ENCODE measurements at places on chromosomes 5 and 9.
A peak's percentile ranks its signal among the peaks of the same experiment; 100 is the strongest.

GRCh38 chr9:28923351-28923750 is 1350.1 kb upstream of the C9orf72 start:
- DNase-seq, result no peak

GRCh38 chr5:135545099-135545498 is 9.3 kb upstream of the NEUROG1 start:
- no peak for DNase-seq

DNA sequence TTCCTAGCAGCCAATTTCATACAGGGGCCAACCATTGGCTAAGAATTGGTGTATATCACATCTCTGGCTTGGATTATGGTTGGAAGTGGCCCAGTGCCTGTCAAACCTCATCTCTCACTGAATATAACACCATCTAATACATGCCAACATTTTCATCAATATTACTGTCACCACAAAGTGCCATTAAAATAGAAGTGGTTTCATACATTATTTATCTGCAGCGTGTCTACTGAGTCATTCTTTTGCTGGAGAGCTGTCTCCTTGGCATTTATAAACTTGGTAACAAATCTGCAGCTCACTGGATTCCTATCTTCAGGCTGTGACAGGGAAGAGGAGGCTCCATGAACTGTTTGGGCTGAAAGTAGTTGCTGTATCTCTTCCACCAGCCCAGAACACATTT is 70.9 kb downstream of the PTTG1 start:
- no peak for DNase-seq

DNA sequence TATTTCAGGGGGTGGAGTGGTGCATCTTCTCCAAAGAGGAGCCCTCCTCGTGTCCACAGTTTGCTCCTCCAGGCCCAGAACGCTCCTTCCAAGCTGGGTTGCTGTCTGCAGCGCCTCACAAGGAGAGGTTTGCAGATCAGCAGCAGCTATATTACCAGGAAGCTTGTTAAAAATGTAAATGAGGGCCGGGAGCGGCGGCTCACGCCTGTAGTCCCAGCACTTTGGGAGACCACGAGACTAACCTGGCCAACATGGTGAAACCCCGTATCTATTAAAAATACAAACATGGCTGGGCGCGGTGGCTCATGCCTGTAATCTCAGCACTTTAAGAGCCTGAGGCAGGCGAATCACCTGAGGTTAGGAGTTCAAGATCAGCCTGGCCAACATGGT is 25.0 kb upstream of the FRMPD1 start:
- no peak for DNase-seq

- no peak for DNase-seq
Observed at GRCh38 chr9:13661014-13661413, 381.5 kb upstream of the MPDZ start.

GRCh38 chr9:38181232-38181631 is 112.2 kb upstream of the SHB start:
- no peak for DNase-seq

DNA sequence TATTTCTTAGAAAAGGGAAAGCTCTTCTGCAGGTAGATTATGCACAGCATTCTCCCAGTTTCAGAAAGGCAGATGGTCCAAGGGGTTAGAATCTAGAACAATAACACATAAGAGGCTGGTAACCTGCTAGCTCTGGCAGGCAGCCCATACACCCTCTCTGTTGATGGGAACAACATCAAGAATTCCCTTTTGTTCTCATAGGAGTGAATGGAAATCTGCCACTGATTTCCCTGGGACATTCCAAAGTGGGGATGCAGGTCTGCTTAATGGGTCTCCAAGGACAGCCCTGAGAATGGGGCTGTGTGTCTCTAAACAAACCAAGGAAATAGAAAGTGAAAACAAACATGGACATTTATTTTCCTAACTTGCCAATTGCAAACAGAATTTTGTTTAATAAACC is 456.8 kb downstream of the EBF1 start:
- no peak for DNase-seq

DNA sequence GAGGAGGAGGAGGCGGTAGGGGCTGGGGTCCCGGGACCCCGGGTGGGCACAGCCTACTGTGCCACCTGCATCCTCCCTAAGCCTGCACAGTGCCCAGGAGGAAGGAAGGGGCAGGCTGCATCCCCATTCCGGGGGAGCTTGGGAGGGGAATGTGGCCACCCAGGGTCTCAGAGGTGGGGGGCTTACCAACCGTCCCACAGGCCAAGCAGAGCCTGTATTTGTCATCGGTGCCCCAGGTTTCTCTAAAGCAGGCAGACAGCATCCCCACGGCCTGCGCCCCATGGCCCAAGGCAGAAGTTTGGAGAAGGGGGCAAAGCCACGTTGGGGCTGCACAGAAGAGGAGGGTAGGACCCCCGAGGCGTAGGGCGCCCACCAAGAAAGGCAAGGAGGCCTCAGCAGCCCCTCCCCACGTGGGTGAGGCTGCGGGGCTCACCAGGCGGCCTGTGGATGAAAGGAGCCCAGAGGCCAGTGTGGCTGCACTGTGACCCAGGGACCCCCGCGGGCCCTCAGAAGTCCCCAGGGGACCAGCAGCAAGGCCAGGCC is 507 bp upstream of the GPSM1 start:
- DNase-seq, result no peak

- peak; percentile 42 for DNase-seq
Observed at GRCh38 chr5:154038261-154038706, 426 bp downstream of the FAM114A2 start.

DNA sequence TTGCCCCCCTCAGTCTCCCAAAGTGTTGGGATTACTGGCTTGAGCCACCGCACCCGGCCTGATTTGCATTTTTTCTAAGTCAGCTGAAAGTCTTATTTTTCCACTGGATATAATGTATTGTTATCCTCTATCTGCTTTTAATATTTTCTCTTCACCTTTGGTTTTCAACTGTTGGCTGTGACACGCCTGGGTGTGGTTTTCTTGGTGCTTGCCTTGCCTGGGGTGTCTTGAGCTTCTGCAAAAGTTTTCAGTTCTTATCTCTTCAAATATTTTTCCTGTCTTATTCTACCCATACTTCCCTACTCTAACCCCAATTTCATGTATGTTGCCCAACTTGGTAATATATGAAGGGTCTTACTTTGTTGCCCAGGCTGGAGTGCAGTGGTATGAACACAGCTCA is 4.3 kb upstream of the MXD3 start:
- DNase-seq, result no peak

DNA sequence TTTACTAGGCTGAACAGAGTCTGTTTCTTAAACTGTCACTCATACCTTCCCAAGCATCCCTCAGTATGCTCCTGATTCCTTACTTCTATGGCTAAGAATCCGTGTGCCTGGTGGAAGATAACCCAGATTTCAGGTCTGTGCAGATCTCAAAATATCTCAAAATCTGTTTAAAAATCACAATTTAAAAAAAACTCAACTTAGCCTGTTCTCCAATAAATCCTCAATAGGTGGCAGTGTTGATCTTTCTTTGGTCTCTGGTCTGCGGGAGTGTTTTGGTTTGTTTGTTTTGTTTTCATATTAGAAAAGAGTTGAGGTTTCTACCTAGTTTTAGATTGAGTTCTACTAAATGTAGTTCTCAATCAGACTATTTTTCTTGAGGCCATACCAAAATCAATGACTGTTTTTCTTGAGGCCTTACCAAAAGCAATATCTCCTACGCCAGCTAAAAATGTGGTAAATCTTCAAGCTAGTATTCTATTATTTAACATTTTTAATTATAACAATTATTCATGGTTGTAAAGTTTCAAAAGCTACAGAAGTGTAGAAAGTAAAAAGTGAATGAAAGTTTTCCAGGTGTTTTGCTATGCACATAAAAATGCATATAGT is 57.9 kb downstream of the TGFBR1 start:
- peak; percentile 61 for DNase-seq

DNA sequence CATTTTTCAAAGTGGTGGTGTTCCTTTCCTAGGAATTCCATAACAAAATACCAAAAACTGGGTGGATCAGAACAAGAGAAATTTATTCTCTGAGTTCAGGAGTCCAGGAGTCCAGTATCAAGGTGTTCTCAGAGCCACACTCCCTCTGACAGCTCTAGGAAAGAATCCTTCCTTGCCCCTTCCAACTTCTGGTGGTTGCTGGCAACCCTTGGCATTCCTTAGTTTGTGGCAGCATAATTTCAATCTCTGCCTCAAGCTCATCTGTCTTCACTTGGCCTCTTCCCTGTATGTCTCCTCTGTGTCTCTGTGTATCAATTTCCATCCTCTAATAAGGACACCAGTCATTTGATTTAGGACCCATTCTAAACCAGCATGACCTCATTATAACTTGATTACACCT is 243.7 kb downstream of the MPDZ start:
- DNase-seq, result no peak

DNA sequence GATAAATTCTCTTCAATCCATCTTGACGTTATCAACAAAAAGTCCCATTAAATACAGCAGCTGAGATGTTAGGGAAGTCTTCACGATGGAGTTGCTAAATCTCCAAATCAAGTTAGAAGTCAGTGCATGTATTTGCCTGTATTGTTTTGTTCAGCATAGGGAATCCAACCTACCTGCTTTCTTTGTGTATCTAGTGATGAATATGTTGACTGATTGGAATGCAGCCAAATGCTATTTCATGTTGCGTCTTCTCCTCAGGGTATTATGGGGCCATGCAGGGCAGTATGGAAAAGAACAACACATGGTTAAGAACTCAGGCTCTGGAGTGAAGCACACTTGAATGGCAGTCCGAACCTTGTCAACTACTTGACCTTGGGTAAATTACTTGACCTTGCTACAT is 529.5 kb upstream of the ZNF462 start:
- DNase-seq, result no peak

DNA sequence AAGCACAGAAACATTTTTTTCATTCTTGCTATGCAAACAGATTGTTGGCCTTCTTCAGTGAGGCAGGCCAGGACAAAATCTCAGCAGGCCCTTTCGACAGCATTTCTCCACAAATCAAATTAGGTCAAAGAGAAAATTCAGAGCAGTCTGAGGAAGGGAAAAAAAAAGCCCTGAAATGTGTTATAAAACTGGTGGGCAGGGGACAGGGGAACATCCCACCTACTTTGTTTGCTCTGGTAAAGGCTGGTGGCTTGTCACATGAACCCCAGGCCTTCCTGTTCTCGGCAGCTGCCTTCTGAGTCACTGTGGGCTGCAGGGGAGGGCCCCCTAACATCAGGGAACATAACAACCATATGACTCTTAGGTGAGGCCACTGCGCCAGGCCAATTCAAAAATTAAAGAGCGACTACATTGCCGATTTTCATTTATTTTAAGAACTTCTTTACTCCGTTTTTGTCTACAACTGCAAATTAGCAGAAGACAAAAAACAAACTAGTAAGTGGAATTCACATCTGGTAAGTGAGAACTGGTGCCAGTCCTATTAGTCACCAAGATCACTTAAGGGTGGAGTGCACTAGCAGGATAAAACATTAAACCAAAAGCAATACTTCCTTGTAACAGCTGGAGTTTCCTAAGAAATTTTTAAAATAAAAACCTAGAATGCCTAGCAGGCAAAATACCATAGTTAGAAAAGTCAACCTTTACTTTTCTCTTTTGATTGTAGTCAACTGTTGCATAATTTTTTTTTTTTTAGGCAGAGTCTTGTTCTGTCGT is 46.2 kb upstream of the DENND4C start:
- peak; percentile 94 for DNase-seq

GRCh38 chr9:126682928-126683697 is 69.4 kb downstream of the LMX1B start:
- DNase-seq, result no peak

- DNase-seq, result no peak
Observed at GRCh38 chr5:88093765-88094164, 174.9 kb downstream of the TMEM161B start.

- no peak for DNase-seq
Observed at GRCh38 chr5:35370871-35371270, 140.6 kb upstream of the PRLR start.

DNA sequence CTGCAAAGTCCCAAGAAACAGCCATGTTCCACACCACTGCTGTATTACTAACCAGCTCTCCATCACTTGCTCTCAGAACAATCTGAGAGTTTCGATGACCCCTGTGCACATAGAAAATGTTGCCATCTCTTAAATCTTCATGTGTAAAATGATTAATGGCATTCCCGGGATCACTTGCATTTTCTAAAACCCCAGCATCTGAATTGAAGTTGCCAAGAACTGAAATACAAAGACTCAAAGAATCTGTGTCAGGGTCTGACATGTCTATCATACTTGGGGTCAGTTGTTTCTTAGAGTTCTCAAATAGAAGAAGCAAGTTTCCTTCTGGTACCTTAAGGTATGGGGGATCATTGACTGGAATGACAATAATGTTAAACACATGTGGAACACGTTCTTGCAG is 115.1 kb downstream of the ESM1 start:
- no peak for DNase-seq

GRCh38 chr5:167699432-167699831 is 592.0 kb upstream of the WWC1 start:
- DNase-seq, result no peak

DNA sequence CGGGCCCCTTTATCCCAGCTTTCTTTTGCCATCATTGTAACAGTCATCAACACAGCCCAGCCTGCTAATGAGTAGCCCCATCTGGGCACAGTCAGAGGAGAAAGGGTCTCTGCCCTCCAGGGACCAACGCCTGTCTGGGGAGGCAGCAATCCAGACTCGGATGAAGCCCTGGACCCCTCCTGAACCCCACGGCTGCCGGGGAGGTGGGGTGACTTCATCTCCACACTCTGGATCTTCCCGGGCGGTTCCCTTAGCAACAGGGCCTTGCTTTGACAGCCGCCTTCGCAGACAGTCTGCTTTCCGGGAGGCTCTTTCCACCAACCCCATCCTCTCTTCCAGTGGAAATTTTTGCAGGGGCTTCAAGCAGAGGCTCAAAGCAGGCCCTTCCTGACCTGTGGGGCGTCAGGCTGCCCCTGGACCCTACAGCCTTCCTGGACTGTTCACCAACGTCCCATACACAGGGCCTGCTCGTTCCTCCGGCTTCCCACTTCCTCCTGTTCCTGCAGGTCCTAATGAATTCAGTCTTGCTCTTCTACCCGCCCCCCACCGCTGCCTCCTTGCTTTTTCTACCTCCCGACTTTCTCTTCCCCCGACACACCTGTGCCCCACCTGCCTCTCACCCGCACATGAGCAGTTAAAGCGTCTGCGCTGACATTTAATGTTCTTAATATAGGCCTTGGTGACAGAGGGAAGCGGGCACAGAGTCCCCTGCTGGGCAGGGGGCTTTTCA is 161.7 kb upstream of the MVB12B start:
- no peak for DNase-seq

GRCh38 chr5:169974121-169974770 is 6.0 kb downstream of the INSYN2B start:
- DNase-seq, result no peak

GRCh38 chr5:128258372-128258771 is 174.8 kb downstream of the SLC12A2 start:
- DNase-seq, result no peak

GRCh38 chr5:176732306-176732705 is 78.1 kb upstream of the UNC5A start:
- no peak for DNase-seq

- DNase-seq, result no peak
Observed at GRCh38 chr5:154265197-154265773, 74.8 kb downstream of the GALNT10 start.

DNA sequence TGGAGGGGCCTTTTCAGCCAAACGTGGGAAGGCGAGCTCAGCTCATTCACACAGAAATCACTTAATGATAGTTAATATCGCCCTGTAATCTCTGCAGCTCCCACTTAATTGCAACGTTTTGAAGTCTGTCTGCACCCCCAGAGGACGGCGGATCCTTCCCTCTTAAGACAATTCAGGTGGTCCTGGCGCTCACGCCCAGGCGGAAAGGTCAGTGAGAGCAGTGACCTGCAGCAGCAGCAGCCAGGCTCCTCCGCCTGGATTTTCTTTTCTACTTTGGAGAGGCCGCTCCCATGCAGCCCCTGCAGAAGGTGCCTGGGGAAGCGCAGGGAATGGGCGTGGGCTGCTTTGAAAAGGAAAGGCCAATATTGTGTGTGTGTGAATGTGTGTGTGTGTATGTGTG is 400.9 kb upstream of the IRX1 start:
- no peak for DNase-seq

Data from inflammatory macrophage treated with lipopolysaccharide for 4 hours (primary cell).